B cell (primary cell): ENCODE measurements at places on chromosomes 11 and 22. TPM values are rescaled to one million over a fixed set of nuclear protein-coding genes. Genes with fewer than 3 reads are reported as not detected.

- no peak for DNase-seq
Observed at GRCh38 chr11:20042045-20042639, 118.1 kb downstream of the DBX1 start.

DNA sequence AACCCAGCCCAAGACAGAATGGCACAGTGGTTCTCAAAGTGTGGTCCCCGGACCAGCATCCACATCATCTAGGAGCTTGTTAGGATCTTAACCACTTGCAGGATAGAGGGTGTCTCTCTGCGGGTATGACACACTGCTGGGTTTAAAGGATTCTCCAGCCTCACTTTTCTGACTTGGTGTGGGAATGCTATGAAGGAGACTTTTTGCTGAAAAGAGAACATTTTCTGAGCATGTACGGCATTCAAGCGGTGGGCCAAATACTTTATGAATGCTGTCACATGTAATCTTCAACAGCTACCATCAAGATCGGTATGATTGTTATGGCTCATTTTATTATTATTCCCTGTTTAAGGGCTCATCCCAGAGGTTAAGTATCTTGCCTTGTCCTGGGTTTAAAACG, 1.8 kb upstream of the CD82 start:
- no peak for DNase-seq

DNA sequence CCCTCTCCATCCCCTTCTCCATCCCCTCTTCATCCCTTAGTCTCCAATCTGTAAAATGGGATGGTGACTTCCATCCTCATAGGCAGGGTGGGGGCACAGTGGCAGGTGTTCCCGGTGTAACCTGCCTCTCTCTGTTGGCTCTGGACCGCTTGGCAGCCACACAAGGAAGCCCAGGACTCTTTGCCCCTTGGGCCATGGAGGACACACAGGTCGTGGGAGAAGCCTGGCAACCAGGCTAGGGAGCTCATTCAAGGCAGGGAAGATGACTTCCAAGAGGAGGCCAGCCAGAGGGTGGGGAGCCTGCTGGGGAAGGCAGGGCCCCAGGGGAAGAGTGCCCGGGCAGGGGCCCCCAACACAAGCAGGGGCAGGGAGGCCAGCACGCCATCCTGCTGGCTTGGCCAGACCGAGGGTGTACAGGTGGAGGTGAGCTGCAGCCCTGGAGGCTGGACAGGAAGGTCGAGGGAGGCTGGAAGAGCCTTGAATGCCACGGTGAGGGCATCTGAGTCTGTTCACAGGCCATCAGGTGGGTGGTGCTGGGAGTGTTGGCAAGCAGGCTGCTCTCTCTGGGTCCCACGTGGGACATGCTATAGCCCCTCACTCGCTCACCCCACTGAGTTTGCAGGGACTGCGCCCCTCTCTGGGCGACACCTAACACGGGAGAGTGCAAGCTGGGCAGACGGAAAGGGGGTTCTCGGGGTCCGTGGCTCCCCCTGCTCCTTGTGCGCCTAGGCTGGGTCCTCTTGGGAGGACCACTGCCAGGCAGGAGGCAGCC, 15.5 kb upstream of the CTSD start:
- no peak for DNase-seq

GRCh38 chr11:129248618-129249017, 56.5 kb upstream of the ARHGAP32 start:
- no peak for DNase-seq

GRCh38 chr11:47912843-47913437, 64.8 kb upstream of the NUP160 start:
- no peak for DNase-seq

DNA sequence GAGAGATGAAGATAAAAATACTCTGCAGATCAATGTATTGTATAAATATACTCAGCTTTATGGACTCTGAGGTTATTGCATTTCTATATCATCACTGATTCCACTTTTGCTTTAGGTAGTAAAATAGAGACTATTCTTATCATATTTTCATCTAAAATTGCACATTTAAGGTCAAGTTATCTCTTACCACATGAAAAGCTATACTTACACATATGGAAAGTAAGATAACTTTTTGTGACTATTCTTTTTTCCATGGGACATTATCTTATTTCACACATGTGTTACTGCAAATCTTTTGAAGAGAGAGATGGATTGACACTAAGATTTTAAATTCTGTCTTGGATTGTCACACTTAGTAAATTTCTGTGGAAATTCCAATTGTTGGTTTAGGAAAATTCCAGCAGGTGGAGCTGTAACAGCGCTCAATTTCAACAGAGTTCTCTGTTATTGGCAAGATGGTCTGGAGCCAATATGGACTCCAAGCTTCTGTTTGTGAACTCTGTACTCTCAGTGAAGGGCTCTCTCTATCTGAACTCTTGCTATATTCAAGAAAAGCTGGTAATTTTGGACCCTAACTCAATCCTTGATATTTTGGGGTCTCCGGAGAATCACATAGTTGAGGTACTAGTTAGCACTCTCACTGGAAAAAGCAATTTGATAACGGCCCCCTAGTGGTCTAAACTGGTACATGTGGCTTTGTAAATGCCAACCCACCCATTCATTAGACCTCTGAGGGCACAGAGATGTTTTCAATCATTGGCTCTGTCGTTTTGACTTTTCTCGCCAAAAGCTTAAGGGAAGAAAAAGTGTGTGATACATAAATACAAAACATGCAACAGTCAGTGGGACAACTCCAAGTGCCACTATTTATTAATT, 429.7 kb downstream of the ETS1 start:
- DNase-seq, result peak; percentile 82

DNA sequence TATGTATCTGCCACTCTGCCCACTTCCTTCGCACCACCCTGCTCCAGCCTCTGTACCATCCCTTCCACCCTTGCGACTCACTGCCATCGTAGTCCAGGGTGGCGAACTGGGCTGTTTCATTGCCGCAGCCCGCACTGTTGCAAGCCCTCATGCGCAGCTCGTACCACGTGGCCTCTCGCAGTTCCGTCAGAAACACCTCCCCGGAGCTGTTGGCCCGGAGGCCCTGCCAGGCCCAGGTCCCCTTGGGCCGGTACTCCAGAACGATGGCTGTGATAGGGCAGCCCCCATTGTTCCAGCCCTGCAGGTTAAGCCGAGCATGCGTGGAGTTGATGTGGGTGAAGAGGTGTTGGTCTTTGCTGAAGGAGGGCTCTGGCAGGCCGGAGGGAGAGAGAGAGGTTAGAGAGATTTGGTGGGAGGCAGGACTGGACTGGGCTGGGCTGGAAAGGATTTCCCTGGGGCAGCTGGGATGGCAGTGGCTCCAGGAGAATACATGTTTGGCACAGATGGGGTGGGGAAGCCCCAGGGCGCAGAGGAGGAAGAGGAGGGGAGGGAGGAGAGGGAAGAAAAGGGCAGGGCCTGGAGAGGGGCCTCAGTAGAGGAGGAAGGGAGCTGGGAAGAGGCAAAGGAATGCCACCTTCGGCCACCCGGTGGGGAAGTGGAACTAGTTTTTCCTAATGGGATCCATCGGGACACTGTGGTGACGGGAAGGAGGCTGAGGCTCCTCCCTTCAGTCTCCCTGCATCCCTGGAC, 109.6 kb downstream of the CEP164 start:
- no peak for DNase-seq

DNA sequence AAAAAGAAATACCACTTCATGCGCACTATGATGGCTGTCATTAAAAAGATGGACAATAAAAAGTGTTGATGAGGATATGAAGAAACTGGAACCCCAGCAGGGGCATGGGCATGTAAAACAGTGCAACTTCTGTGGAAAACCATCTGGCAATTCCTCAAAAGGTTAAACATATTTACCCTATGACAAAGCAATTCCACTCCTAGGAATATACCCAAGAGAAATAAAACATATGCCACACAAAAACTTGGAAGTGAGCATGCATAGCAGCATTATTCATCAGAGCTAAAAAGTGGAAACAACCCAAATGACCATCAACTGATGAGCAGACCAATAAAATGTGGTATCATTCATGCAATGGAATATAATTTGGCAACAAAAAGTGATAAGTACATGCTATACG, 50.1 kb downstream of the LRRC32 start:
- no peak for DNase-seq

DNA sequence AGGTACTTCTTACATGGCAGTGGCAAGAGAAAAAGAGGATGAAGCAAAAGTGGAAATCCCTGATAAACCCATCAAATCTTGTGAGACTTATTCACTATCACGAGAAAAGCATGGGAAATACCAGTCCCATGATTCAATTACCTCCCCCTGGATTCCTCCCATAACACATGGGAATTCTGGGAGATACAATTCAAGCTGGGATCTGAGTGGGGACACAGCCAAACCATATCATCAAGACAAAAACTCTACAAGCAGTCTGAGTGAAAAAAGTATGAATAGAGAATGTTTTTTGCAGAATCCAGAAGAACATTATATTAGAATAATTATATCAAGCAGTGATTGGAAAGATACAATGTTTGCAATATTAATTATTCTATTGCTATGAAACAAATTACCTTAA, 893.7 kb downstream of the FAM181B start:
- no peak for DNase-seq

DNA sequence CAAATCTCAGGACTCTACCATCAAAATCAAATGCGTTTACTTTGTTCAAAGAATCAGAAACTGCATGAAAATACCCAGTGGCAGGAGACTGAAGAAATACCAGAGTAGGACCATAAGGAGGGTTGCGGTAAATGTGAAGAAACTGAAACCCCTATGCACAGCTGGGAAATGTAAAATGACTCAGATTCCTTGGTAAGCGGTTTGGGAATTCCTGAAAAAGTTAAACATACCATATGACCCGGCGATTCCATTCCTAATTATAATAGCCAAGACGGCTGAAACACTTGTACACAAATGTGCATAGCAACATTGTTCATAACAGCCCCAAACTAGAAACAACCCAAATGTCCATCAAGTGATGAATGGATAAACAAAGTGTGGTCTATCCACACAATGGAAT, 114.1 kb upstream of the GRAMD1B start:
- no peak for DNase-seq

- DNase-seq, result no peak
Observed at GRCh38 chr22:33139937-33140336, 81.8 kb upstream of the SYN3 start.

DNA sequence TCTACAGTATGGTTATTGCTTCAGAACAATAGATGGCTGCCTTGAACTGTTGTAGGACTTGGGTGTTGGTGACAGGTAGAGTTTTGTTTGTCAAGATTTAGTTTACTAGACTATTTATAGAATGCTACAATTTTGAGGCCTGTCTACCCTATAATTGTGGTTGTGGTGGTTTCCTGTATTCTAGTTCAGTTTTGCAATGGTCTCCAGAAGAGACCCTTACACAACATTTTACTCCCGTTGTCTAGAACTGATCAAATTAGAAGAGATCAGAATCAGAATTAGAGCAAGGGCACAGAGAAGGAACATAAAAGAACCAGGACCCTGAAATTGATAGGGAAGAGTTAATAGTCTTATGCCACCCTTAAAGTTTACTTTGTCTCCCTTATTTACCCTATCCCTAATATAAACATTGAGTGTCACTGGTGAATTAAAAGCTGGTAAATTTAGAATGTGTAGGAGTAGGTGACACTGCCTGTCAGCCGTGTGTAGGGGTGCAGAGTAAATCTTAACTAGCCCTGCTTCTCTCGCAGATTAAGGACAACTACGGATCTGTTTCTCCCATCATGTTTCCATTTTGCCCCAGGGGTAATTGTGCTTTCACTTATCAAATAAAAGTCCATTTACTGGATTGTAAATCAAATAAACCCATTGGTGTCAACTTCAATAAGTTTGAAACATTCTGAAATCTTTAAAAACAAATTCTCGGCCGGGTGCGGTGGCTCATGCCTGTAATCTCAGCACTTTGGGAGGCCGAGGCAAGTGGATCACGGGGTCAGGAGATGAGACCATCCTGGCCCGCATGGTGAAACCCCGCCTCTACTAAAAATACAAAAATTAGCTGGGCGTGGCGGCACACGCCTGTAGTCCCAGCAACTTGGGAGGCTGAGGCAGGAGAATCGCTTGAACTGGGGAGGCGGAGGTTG, 10.9 kb upstream of the PHLDB1 start:
- DNase-seq, result no peak

- no peak for DNase-seq
Observed at GRCh38 chr22:19940536-19941364, 822 bp upstream of the COMT start.

GRCh38 chr11:77244277-77245027, 57.0 kb downstream of the GDPD4 start:
- DNase-seq, result no peak

DNA sequence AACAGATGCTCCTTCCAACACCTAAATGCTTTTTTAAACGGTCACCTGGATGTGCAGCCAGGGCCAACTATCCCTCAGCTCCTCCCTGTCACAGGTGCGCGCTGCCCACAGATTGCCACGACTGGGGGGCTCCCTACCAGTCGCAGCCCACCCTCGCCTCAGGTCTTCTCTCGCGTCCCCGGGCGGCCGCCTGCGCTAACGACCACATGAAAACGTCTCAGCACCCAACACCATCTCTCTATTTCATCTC, 469 bp downstream of the ZBED5 start:
- DNase-seq, result no peak

DNA sequence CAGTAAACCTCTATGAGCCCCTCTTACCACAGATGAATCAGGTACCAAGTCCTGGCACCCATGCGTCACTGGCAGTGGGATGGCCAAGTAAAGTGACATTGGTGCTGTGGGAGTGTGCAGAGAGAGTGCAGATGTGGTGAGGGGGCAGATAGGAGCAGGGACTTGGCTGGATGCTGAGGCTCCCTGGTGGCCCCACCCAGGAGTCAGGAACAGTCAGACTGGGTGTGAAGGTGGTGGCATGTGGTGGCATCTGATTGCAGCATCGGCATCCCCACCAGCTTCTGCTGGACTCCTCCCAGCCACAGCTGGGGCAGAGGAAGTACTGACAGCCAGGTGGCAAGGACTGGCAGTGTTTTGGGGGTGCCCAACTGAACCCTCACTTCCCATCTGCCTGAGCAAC, 11.4 kb downstream of the DGAT2 start:
- no peak for DNase-seq

GRCh38 chr11:38402063-38402462, 1804.0 kb upstream of the RAG2 start:
- DNase-seq, result no peak

GRCh38 chr22:19579880-19580279, 55.7 kb upstream of the CLDN5 start:
- DNase-seq, result no peak

MUC5AC gene
- not detected in 2 replicates for polyA plus RNA-seq

SLC5A1 gene
- polyA plus RNA-seq, result not detected in 2 replicates

SCN2B gene
- not detected in 2 replicates for polyA plus RNA-seq

DCHS1 gene
- 0.31 and 0.79 TPM in 2 replicates for polyA plus RNA-seq

CYTH4 gene
- polyA plus RNA-seq, result 154 and 194 TPM in 2 replicates

OR51B5 gene
- polyA plus RNA-seq, result not detected in 2 replicates

ANGPTL5 gene
- polyA plus RNA-seq, result not detected in 2 replicates
